Pancreas (tissue), 10 donors: ENCODE measurements at places on chromosomes 7 and 10.

DNA sequence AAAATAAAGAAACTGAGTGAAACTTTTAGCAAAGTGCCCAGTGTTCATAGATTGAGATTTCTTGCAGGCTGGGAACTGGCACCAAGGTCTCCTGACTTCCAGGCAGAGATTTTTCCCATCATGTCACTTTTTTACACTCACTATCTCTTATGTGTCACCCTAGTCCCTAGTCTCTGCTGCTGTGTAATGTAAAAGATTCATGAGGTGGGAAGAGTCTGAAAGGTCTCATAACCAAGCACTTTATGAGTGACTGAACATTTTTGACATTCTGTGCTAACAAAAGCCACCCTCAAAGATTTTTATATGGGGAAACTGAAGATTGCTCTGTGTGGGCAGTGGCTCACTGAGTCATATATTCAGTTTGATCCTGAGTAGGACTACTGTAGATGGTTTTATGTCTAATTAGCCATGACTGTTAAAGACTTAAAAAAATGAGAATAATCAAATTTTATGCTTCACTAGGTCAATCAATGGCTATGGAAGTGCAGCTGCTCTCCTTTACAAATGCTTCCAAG, 900.3 kb upstream of the SORCS1 start:
- H3K27ac ChIP-seq = no peak overlapping the region
- no peaks in the 10 kb centered on the region for H3K27me3 ChIP-seq
- no peak for DNase-seq
- no peaks in the 10 kb centered on the region for H3K36me3 ChIP-seq
- H3K4me1 ChIP-seq = no peaks in the 10 kb centered on the region

DNA sequence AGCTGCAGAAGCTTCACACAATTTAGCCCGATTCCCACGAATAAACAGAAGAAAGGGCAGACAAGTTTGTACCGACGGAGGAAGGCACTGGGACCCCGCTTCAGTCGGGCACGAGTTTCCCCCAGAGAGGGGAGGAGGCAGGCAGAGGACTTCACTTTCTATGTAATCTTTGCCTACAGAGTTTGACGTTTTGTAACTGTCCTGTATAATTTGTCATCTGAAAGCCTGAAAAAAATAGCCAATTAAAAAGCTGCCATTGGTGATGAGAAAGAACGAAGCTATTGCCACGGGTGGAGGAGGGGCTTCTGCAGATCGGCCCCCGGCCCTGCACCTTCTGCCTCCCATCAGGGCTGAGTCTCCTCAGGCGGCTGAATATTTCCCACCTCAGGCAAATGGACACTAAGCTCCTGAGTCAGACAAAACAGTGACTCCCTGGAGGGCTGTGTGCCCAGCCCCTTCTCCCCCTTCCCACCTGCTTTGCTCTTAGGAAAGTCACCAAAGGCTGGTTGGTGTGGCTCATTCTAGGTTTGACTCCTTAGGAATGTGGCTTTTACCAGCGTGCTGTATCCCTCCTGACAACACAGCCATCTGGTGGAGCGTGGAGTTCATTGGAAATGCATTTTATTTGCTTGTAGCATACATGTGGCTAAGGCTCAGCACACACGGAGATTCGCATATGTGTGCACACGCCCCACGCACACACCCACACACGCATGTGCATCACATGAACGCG, 117.4 kb downstream of the VIPR2 start:
- H3K36me3 ChIP-seq = no peaks in the 10 kb centered on the region
- H3K27ac ChIP-seq = no peak overlapping the region
- no peaks in the 10 kb centered on the region for H3K27me3 ChIP-seq
- DNase-seq = no peak
- no peaks in the 10 kb centered on the region for H3K4me1 ChIP-seq
- H3K4me3 ChIP-seq = no peak overlapping the region

DNA sequence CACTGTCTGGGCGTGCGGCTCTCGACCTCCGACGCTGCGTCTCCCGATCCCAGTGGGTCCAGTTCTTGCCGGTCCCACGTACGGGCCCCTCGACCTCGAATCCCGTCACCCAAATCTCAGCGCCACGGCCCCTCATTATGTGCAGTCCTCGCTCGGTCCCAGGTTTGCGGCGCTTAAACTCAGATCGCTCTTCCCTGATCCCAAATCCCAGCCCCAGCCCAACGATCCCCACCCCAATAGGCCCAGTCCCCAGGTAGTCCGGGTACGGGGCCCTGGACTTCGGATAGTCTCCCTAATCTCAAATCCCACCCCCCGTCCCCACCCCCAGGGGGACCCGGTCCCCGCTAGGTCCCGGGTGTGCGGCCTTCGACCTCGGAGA, 666 bp downstream of the HNRNPF start:
- H3K4me3 ChIP-seq = peak overlapping the region; percentile 59
- peak overlapping the region; percentile 99 for H3K27ac ChIP-seq
- H3K27me3 ChIP-seq = no peaks in the 10 kb centered on the region
- DNase-seq = peak; percentile 20
- peaks cover 7% of the 10 kb centered on the region for H3K4me1 ChIP-seq
- H3K36me3 ChIP-seq = no peaks in the 10 kb centered on the region

GRCh38 chr10:11276449-11276990, 258.8 kb downstream of the CELF2 start:
- H3K27ac ChIP-seq = no peak overlapping the region
- no peaks in the 10 kb centered on the region for H3K4me1 ChIP-seq
- H3K36me3 ChIP-seq = no peaks in the 10 kb centered on the region
- DNase-seq = no peak
- no peak overlapping the region for H3K4me3 ChIP-seq
- H3K27me3 ChIP-seq = no peaks in the 10 kb centered on the region

DNA sequence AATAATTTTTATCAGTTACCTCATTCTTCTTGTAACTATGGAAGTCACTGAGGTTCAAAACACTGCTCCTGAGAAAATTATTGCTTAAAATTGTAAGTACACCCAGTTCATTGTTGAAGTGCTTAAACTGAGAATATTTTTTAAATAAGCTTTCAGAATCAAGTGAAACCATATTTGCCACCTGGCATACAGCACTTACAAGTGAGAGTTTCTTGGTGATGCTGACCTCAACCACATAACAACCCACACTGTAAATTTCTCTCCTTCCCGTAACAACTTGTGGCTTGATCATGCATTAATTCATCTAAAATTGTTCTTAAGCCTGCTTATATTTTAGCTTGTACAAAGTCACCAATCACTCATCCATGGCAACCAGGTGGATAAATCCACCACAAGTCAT, 34.0 kb downstream of the IMMP2L start:
- H3K27ac ChIP-seq = no peak overlapping the region
- no peak for DNase-seq
- peaks cover 15% of the 10 kb centered on the region for H3K4me1 ChIP-seq
- no peaks in the 10 kb centered on the region for H3K36me3 ChIP-seq

- no peak overlapping the region for H3K27ac ChIP-seq
- peak overlapping the region; percentile 14 for H3K4me3 ChIP-seq
- peaks cover 13% of the 10 kb centered on the region for H3K4me1 ChIP-seq
- H3K36me3 ChIP-seq = no peaks in the 10 kb centered on the region
- DNase-seq = peak; percentile 49
- no peaks in the 10 kb centered on the region for H3K27me3 ChIP-seq
Observed at GRCh38 chr7:100476903-100477870, 1.8 kb downstream of the TSC22D4 start.
